ENCODE measurements at places on chromosomes 1 and 21. TPM values are rescaled to one million over a fixed set of nuclear protein-coding genes. Genes with fewer than 3 reads are reported as not detected.

Gene GPR52
- 2.7 TPM for total RNA-seq

Gene SPRR2F
- not detected for total RNA-seq

Gene FAM177B
- 1.1 TPM for total RNA-seq

Gene TUT4
- 47.8 TPM for total RNA-seq

DNA sequence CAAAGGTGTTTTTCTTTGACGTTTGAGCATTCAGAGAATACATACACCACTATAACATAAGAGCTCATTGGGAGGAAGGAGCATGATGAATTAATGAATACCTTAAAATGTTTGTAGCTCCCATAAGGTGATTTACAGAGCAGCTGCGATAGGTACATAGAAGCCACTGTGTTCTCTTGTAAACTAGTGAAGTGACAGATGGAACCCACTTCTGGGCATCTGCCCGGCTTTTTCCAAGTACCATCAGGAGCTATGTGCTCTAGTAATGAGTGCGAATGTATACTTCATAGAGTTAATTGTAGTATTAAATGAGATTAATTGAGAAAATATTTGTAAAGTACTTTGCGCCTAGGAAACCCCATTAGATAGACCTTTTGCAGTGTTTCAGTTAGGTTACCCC lies 48.4 kb downstream of the HENMT1 start:
- H3K4me3 ChIP-seq, result no peak overlapping the region
- no peak overlapping the region for H3K27ac ChIP-seq
- no peaks in the 10 kb centered on the region for H3K36me3 ChIP-seq
- DNase-seq, result no peak
- peaks cover 3% of the 10 kb centered on the region for H3K4me1 ChIP-seq

DNA sequence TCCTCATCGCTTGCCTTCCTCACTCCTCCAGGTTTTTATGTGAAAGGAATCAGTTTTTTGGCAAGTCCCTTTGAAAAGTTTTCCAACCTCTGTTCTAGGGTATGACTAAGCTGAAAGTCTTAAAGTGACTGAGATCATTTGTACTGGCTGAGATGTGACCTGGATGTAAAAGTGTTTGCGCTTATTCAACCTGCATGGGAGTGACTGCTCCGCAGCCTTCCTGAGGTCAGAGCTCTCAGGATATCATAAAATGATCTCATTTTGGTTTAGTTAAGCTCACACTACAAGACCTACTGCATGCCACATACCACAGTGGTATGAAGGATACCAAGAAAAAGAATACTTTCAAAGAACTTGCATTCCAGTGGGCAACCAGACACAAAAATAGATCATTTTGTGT lies 29.8 kb upstream of the TADA1 start:
- DNase-seq, result no peak
- no peak overlapping the region for H3K27ac ChIP-seq

- DNase-seq, result peak; percentile 83
- no peak overlapping the region for H3K4me3 ChIP-seq
- H3K36me3 ChIP-seq, result no peaks in the 10 kb centered on the region
- H3K27me3 ChIP-seq, result no peaks in the 10 kb centered on the region
- H3K27ac ChIP-seq, result no peak overlapping the region
Measured at GRCh38 chr1:22043198-22043769, 9.2 kb upstream of the CDC42 start.

All from kidney (tissue), 22 donors.